NCI-H1105 treated with DMSO at 0.1 percent for 48 hours (cell line): ENCODE measurements at places on chromosomes 16 and 17.

- no peak for DNase-seq
Observed at GRCh38 chr16:24694931-24695330, 34.5 kb upstream of the TNRC6A start.

GRCh38 chr16:29994600-29995323, 655 bp downstream of the HIRIP3 start:
- no peak for DNase-seq

DNA sequence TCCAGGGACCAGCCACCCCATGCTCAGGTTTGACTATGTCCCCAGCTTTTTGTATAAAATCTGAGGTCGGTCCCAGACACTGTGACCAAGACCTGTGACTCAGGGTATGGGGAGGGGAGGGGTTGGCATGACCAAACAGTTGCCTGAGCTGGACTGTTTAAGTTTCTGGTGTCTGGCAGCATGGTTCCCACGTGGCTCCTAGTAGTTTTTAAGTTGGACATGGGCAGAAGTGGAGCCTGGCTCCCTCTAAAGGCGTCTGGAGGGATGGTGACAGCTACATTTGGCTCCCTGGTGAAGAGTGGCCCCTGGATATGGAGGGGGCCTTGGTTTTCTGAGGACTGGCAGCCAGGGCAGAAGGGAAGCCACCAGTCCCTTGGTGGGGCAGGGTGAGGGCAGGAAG, 7.9 kb downstream of the SMCR8 start:
- DNase-seq, result no peak

- DNase-seq, result no peak
Observed at GRCh38 chr17:57463103-57463885, 207.0 kb downstream of the MSI2 start.

DNA sequence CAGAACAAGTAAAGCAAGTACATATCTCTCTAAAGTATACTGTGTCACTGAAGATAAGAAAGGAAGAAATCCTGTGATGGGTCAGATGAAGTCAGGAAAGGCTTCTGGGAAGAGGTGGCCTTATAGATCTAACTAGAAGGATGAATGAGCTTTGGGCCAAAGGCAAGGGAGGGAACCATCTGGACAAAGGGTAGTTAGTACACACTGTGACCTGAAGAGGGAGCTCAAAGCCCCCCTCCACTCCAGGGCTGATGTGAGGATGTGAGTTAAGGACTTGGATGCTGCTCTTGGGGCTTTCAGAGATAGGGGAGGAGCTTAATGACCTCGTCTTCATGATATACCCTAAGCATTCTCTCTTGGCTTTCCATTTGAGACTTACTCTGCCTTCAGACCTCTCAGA, 185.3 kb upstream of the CACNG3 start:
- peak; percentile 15 for DNase-seq

DNA sequence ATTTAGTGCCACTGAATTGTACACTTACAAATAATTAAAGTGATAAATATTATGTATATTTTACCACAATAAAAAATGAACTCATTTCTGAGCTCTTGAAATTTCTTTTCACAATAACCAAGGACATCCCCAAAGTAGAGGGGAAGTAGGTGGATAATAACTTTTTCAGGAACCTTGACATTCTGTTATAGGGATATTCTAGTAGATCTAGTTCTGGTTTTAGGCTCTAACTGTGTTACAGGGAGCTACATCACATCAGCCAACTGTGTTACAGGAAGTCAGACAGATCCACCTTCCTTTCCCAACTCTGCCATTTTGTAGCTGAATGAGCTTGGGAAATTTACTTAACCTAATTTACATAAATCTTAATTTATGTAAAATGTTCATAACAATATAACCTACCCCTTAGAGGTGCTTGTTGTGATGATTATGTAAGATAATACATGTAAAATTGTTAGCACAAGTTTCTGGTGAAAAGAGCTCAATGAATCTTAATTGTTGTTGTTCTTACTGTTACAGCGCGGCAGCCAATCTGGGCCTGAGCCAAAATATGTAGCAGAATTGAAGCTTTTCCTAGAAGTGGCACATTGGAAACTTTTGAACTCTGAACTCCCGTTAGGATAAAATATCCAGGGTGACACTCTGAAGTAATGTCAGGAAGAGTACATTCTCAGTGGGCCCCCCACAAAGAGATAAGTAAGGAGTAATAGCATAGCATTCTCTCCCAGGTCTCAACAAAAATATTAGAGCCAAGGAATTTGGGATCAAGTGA, 169.8 kb downstream of the AATF start:
- peak; percentile 3 for DNase-seq

GRCh38 chr17:44334315-44334714, 9.7 kb upstream of the SLC25A39 start:
- no peak for DNase-seq

GRCh38 chr16:71412270-71413160, 29.3 kb downstream of the TLE7 start:
- peak; percentile 52 for DNase-seq

DNA sequence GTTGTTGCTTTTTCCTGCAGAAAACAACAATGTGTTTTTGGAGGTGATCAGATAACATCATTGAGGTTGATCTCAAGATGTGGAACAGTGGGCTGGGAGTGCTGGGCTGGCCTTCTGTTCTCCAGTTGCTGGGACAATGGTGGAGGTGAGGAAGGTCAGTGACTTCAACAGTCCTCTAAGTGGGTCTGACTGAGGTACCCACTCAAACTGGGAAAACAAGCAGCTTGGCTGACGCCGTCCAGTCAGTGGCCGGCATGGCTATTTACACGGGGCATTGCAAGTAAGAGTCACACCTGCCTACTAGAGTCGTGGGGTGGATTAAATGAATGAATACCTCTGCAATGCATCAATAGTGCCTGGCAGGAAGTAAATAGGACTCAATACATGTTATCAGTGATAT, 386.7 kb upstream of the ZFHX3 start:
- no peak for DNase-seq

- DNase-seq, result no peak
Observed at GRCh38 chr16:67431775-67432505, 1.0 kb downstream of the HSD11B2 start.

DNA sequence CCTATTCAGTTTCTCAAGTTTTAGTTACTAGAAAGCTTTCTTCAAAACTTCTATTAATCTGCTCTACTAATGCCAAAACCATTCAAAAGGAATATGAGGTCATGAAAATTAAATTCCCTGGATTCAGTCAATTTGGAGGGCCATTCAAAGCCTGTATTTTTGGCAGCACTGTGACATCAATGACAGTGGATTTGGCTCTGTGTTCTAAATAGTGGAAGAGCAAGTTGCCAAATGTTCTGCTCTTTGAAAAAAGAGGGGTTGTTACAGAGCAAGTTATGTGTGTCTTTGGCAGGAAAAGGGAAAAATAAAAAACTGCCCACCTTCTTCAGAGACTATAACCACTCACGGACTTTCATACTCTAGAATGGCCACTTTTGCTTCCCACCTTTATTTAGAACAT, 3.2 kb upstream of the C16orf46 start:
- no peak for DNase-seq

DNA sequence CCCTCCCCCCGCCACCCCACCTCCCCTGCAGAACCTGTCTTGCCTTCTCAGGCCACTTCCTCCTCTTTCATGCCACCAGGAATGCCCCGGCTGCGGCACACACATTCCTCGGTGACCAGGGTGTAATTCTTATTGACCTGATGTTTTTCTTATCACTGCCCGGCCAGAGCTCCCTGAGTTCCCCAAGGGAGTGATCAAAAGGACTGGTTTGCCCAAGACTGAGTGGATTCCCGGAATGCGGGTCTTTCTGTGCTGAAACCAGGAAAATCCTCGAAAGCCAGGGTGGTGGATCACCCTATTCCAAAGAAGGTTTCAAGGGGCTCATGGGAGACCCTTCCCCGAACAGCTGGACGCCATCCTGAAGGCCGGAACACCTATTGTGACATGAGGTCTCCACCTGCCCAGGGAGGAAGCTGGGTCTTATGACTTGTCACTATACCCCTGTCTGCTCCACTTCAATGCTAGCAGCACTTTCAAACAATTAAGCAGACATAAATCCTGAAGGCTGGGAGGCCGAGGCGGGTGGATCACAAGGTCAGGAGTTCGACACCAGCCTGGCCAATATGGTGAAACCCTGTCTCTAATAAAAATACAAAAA, 53.0 kb upstream of the RPL38 start:
- DNase-seq, result no peak

DNA sequence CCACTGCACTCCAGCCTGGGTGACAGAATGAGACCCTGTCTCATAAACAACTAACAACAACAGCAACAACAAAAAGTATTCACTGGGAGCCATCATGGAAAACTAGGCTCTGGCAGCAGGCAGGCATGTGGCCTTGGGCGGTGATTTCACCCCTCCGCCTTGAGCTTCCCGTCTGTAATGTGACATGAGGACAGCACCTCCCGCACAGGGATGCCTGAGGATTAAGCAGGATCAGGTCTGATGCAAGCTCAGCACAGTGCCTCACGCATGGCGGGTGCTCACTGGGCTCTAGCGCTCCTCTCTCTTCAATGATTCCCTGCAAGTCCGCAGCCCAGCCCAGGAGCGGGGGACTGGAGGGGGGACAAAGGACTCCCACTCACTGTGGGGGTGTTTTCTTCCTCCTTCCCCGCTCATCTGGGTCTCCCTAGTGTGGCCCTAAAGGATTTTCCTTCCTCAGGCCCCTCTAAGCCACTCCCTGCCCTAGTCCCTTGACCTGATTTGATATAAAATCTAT, 2.8 kb downstream of the PLCD3 start:
- no peak for DNase-seq

DNA sequence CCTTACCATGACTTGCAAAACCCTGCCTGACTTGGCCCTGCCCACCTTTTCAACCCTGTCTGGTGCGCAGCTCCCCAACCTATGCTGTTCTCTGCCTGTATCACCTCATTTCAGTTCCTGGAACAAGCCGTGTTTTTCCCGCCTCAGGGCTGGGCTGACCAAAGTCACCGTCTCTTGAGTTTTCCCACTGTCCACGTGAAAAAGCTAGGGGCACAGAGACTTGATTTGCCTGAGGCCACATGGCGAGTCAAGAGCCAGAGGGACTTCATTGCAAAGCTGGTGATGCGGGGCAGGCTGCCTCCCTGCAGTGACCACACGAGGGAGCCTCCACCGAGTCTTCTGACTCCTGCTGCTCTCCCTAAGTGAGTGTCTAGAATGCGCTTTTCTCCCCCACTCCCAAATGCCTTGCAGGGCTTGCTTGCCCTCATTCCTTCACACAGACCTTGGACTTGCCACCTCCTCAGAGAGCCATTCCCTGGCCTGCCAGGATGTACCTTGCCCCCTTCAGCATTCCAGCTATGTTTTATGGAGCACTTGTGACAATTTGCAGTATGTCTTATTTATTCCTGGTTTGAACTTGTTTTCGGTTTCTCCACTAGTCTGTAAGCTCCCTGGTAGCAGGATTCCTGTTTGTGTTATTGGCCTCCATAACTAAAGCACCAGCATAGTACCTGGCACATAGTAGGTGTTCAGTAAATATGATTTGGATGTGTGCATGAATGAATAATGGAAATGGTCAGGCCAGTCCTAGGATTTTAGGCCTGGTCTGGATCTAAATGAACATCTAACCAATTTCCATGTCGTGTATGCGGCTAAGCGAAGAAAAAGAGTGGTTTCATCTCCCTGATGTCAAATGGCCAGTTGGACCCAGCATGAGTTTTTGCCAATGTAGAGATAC, 252.3 kb downstream of the SNX29 start:
- peak; percentile 35 for DNase-seq

- no peak for DNase-seq
Observed at GRCh38 chr16:58883131-58883530, 149.0 kb upstream of the GOT2 start.

- DNase-seq, result no peak
Observed at GRCh38 chr16:85628265-85628556, 15.1 kb downstream of the GSE1 start.

DNA sequence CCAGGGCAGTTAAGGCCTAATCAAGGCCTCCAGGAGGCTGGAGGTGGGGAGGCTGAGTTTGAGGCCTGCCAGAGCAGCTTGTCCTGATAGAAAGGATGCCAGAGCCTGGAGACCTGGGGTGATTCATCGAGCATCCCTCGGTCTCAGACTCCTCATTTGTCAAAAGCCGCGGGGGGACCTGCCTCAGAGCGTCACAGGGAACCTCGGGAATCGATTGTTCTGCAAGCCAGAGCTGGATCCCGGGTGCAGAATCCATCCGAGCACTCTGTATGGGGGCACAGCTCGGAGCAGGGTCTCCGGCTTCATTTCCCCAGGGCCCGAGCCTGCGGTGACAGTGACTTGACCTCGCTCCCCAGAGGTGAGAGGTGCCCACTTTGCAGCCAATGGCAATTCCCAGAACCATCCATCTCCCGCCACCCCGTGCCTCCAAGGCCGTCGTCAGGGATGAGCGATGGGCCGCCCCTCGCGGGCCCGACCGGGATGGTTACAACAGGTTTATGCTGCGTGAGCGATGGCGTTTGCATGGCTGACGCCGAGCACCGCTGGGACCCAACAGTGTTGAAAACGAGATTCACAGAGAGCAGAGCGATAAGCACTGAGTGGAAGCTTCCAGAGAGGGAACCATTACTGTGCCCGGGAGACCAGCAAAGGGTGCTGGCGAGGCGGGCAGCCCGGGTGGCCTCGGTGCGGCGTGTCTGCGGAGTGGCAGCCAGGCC, 117.1 kb upstream of the GSE1 start:
- no peak for DNase-seq

DNA sequence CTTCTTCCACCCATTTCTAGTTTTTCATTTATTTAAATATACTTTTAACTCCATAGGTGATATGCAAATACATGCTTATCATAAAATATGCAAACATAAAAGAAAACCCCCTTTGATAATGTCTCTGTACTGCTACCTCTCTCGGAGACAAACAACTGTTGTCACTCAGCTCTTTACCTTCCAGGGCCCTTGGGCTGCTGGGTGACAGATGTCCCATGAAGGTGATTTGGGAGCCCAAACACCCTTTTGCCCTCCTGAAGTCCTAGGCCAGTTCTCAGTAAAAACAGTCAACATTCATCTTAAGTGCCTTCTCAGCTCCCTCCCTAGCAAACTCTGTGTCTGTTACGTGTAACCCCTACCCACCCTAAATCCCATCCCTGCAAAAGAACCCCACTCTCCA, 37.5 kb downstream of the CHD9 start:
- DNase-seq, result no peak

DNA sequence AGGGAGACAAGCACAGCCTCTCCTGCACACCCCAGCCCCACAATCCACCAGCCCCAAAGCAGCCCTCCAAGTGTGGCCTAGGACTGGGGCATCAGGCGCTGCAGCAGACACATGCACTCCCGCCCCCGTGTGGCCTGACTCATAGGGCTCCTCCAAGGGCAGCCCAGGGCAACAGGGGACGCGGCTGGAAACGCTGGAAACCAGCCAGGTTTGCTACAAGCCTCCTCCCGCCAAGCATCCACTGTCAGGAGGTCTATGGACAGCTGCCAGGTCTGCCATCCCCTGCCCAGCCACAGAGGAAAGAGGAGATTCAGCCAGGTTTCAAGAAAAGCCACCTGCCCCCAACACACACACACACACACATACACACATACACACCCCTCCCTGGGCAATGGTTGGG, 25.8 kb downstream of the SRCIN1 start:
- DNase-seq, result peak; percentile 95
